ENCODE measurements at places on chromosomes 11 and 22. TPM values are rescaled to one million over a fixed set of nuclear protein-coding genes. Genes with fewer than 3 reads are reported as not detected.
A peak's percentile ranks its signal among the peaks of the same experiment; 100 is the strongest.

DNA sequence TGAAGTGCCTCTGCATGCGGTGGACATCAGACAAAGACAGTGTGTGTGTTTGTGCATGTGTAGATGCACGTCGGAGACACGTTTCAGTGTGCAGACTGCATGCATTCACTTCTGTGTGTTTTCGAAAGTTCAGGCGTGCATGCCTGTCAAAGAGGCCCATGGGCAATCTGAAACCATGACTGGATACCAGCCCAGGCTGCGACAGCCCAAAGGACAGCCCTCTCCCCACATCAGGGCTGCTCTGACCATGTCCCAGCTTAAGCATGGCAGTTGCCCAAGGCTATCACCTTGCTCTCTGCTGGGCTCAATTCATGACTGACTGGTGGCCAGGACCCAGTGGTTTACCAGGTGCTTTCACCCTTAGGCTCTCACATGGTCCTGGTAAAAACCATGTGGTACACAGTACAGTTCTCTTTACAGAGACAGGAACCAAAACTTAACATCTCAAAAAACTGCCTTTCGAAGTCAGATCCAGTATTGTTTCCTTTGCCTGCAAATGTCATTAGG, 423.7 kb upstream of the CADM1 start:
- no peak overlapping the region for H3K27ac ChIP-seq
- peaks cover 13% of the 10 kb centered on the region for H3K4me1 ChIP-seq
- no peak for DNase-seq
- H3K4me3 ChIP-seq: no peak overlapping the region

ZP1 gene
- total RNA-seq: not detected

DNA sequence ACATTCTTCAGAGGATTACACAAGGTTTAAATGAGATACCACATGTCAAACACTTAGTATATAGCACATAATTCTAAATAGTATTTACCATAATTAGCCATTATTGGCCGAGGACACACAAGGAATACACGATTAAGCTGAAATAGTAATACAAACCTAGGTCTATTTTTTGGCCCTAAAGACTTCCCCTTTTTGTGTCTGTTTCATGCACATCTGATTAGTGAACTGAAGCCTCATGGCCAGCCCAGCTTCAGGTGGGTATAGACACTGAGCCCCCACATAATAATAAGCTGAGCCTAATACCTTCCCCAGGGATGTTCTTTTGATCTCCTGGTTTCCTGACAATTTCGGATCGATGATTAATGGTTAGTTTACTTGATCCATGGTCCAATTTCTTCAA, 2.1 kb downstream of the GLYATL1B start:
- no peaks in the 10 kb centered on the region for H3K27me3 ChIP-seq
- H3K27ac ChIP-seq: peak overlapping the region; percentile 42
- H3K4me3 ChIP-seq: no peak overlapping the region
- H3K36me3 ChIP-seq: no peaks in the 10 kb centered on the region
- no peak for DNase-seq
- no peaks in the 10 kb centered on the region for H3K4me1 ChIP-seq

POU2AF1 gene
- total RNA-seq: 89.4 TPM

DNA sequence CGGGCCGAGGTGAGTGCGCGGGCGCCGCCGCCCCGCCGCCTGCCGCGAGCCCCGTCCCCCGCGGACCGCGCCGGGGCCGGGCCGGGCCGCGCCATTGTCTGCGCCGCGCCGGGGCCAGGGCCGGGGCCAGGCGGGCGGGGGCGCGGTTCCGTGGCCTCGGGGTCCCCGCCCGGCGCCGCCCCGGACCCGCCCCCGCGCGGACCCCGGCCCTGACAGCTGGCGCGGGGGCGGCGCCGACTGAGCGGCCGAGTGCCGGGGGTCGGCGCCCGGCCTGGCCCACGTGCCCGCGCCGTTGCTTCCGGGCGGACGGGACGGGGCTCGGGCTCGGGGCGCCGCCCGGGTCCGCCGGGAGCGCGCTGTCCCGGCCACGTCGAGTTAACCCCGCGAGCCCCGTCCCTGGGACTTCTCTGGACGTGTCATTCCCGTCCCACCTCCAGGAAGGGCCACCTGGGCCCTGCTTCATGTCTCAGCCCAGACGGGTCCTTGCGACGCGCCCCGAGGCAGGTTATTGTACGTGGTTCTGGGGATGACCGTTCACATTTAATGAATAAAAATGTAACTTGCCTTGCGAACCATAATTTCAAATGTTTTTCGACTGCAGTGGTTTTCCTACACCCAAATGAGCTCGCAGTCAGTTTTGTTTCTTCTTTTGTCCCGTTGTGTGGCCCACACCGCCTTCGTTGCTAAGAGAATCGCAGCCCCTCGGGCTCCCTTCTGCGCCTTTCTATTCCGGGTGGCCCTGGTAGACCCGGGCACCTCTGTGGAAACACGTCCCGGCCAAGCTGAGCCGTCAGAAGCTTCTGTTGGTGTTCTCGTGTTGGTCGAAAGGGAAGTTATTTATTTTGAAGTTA, 562 bp downstream of the ZBED4 start:
- peak; percentile 91 for DNase-seq
- peak overlapping the region; percentile 65 for H3K27ac ChIP-seq
- no peaks in the 10 kb centered on the region for H3K27me3 ChIP-seq
- H3K4me3 ChIP-seq: peak overlapping the region; percentile 54

DNA sequence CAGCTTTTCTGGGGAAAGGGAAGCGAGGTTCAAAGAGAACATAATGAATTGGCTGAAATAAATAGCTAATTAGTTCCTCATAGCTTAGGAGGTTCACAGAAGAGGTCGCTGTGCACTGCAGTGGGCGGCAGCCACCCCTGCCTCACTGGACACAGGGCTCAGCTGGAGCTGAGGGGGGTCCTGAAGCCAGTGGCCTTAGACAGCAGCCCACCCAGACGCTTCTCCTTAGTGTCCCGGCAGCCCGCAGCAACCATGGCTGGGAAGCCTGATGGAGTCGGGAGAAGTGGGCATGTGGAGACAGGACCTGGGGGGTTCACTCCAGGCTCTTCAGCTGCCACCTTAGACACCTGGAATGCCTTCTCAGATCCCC, 75.4 kb downstream of the TRIM29 start:
- no peak for DNase-seq
- no peaks in the 10 kb centered on the region for H3K4me1 ChIP-seq
- no peak overlapping the region for H3K27ac ChIP-seq

DNA sequence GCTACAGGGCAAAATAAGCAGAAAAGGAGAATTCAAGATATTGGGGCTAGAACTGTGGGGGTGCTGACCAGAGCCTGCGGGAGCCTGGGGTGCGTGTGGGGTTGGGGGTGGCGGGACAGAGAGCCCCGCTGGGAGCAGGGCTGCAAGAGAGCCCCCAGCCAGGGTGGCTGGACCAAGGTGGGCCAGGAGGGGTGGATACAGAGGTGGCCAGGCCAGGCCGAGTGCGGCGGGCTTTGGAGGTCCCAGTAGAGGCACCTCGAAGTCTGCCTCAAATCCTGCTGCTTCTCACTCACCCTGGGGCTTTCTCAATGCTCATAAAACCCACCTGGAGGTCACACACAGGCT, 16.9 kb upstream of the MUC5B start:
- no peaks in the 10 kb centered on the region for H3K36me3 ChIP-seq
- H3K4me3 ChIP-seq: no peak overlapping the region
- H3K4me1 ChIP-seq: peaks cover 6% of the 10 kb centered on the region

- no peak for DNase-seq
- H3K4me3 ChIP-seq: peak overlapping the region; percentile 47
- peak overlapping the region; percentile 57 for H3K27ac ChIP-seq
- H3K27me3 ChIP-seq: no peaks in the 10 kb centered on the region
- peaks cover 63% of the 10 kb centered on the region for H3K4me1 ChIP-seq
Measured at GRCh38 chr11:118885831-118886565, 2.3 kb downstream of the CXCR5 start.

- no peak overlapping the region for H3K27ac ChIP-seq
- no peak overlapping the region for H3K4me3 ChIP-seq
- no peak for DNase-seq
- peaks cover 3% of the 10 kb centered on the region for H3K27me3 ChIP-seq
Measured at GRCh38 chr11:11960687-11961086, 47.7 kb downstream of the DKK3 start.

MS4A4E gene
- 16.3 TPM for total RNA-seq

ENTHD1 gene
- not detected for total RNA-seq

GRCh38 chr11:101860696-101861427, 53.9 kb upstream of the CEP126 start:
- DNase-seq: no peak
- no peaks in the 10 kb centered on the region for H3K4me1 ChIP-seq
- no peaks in the 10 kb centered on the region for H3K27me3 ChIP-seq

DNA sequence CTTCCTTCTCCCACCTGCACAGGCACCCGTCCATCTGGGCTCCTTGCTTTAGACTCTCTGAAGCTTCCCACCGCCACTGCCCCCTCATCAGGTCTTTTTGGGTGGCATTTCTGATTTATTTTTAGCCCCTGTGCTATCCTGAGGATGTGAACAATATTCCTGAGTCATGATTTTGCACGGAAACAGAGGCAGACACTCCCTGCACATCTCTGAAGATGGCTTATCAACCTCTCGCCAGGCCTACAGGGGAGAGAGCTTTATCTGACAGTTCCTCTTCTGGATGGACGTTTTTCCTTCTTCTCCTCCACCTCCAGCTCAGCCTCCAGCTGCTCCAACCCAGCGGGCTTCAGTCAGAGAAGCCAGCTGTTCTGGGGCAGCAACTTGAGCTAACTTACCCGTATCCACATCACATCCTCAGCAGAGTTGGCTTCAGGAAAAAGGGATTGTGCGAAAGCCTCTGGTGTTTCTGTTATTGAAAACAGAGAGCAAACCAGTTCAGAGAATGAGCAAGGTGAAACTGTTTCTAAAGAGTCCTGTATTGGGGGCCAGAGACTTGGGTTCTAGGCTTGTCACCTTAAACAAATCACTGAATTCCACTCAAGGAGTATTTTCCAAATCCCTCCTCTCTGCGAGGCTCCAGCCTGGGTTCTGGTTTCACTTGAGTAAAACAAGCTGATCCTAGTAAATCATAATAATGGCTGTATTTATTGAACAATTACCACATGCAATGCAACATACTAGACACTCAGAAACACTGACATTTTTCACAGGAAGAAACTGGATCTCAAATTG, 33.1 kb upstream of the ETS1 start:
- DNase-seq: no peak
- H3K36me3 ChIP-seq: no peaks in the 10 kb centered on the region
- H3K4me3 ChIP-seq: no peak overlapping the region

DNA sequence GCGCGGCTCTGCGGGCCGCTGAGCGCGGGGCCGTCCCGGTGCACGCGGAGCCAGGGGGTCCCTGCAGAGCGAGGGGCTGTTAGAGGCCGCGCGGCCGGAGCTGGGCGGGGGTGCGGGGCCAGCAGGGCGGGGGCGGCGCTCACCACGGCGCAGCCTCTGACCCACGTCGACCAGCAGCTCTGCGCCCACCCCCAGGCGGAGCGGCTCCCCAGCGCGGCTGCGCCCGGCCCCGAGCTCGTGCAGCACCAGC, 385 bp upstream of the SCO2 start:
- no peaks in the 10 kb centered on the region for H3K27me3 ChIP-seq
- H3K36me3 ChIP-seq: no peaks in the 10 kb centered on the region
- peaks cover 72% of the 10 kb centered on the region for H3K4me1 ChIP-seq
- H3K27ac ChIP-seq: peak overlapping the region; percentile 98
- DNase-seq: no peak

DNA sequence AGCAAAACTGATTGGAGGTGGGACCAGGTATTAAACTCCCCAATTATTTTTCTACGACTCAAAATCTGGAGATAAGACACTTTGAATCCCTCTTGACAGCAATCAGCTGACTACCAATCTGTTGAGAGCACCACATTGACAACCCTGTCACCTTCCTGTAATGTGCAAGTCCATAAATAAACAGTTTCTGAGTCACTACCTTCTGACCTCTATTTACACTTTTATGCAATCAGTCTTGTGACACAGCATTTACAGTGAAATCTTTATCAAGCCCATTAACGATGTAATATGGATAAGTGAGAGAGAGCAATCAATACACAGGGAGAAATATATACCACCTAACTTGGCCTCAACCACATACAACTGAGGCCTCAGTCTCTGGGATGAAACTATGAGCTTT, 283.7 kb upstream of the ANO5 start:
- no peak overlapping the region for H3K4me3 ChIP-seq
- no peaks in the 10 kb centered on the region for H3K4me1 ChIP-seq
- no peak overlapping the region for H3K27ac ChIP-seq
- no peak for DNase-seq
- no peaks in the 10 kb centered on the region for H3K36me3 ChIP-seq
- H3K27me3 ChIP-seq: no peaks in the 10 kb centered on the region

- H3K4me3 ChIP-seq: peak overlapping the region; percentile 33
- peaks cover 14% of the 10 kb centered on the region for H3K4me1 ChIP-seq
- H3K36me3 ChIP-seq: no peaks in the 10 kb centered on the region
- H3K27ac ChIP-seq: peak overlapping the region; percentile 71
- H3K27me3 ChIP-seq: peaks cover 7% of the 10 kb centered on the region
Measured at GRCh38 chr22:42437488-42438292, 5.5 kb upstream of the NFAM1 start.
